CD4-positive, alpha-beta T cell treated with Interleukin-15 for 4 hours (primary cell): ENCODE measurements at places on chromosomes 5 and 9.

- DNase-seq, result no peak
Measured at GRCh38 chr5:135546912-135547311, 11.1 kb upstream of the NEUROG1 start.

DNA sequence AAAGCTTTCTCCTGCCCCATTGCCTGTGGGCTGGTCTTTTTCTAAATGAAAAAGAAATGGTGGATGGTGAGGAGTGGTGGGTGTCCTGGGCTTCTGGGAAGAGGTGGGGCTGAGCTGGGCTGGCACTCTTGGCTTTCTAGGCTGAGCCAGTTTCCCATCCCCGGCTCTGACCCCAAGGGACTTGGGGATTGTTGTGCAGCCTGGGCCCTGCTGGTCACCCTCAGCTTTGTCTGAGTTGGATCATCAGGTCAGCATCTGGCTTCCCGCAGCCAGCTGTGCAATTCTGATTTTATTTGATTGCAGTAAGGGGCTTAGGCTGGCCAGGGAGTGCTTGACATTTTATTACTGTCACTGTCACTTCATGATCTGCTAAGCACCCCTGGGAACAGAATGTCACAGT, 25.3 kb downstream of the GLRA1 start:
- no peak for DNase-seq

DNA sequence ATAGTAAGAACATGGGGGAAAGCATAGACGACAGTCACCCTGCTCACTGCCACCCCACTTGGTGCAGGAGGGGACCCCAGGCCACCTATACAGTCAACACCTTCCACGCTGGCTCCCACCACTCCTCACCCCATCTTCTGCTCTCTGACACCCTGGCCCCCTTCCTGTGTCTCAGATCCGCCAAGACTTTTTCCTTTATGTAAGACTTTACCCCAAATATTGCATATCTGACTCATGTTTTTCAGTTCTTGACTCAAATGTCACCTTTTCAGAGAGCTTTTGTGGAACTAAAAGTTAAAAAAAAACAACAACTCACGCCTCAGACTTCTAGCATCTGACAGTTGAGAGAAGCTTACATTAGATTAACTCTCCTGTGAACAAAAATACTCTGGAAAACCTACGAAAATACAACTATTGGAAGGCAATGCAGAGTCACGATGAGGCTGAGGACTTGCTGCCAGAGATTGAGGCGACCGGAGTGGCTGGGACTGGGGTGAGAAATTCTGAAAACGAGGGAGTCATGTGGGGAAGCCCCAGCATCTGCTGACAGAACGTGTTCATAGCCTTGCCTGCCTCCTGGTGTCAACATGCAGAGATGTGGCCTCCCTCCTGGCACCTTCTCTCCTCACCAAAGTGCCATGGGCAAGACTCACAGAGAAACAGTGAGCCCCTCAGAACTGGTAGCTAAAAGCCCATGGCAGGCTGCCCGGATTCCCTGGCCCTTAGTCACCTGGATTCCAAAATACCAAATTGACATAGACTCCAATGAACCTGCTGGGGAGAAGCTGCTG, 22.4 kb upstream of the FCN2 start:
- DNase-seq, result no peak

- no peak for DNase-seq
Measured at GRCh38 chr5:60330236-60330635, 369.7 kb downstream of the DEPDC1B start.

- no peak for DNase-seq
Measured at GRCh38 chr5:167819406-167819805, 472.0 kb upstream of the WWC1 start.
